ENCODE measurements at places on chromosomes 12 and 14.
A peak's percentile ranks its signal among the peaks of the same experiment; 100 is the strongest.

- no peak for DNase-seq
Measured at GRCh38 chr12:6122201-6122600, 2.3 kb downstream of the VWF start.

DNA sequence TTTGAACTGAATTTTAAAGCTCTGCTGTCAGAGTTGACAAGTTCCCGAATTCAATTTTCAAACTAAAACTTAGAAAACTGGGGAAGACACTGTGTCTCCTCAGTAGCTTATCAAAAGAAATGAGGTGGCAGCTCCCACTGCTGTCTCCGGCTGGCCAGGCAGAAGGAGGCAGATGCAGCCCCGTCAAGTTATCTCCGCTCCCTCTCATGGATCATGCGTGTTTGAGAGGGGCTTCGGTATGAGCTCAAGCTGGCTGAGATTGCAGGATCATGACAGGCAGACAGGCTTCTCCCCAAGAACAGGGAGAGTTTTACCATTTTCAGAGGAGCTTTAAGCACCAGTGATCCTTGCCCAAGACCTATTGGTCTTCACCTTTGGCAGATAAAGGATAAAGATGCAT, 88.8 kb downstream of the NEDD1 start:
- no peak for DNase-seq

DNA sequence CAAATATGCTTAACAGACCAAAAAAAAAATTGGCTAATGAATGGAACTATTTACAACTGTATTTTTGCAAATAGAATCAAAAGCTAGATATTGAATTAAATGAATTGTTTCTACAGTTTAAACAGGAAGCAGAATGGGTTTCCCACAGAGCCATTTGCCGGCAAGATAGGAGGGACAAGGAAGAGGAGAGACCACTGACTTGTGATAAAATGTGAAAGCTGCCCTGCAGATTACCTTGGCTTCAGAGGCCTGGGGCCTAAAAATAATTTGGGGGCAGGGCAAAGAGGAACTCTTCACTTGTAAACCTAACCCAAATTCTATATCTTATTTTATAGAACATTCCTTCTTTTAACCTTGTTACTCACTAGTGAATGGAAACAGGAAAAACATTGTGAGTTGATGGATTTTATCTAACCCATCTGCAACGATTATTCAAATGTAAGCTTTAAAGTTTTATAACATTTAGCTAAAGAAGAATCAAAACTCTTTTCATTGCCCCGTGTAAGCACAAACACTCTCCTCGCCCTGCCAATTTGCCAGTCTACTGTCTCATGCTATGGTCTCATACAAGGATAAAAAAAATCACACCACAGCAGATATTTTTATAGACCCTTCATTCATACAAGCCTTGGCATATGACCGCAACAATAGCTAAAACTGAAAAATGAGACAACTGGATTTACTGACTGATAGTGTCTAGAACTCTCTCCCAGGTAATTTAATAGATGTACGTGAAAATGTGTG, 49.5 kb upstream of the MDM1 start:
- DNase-seq, result no peak

GRCh38 chr14:90562652-90563051, 165.8 kb downstream of the CALM1 start:
- DNase-seq, result no peak

DNA sequence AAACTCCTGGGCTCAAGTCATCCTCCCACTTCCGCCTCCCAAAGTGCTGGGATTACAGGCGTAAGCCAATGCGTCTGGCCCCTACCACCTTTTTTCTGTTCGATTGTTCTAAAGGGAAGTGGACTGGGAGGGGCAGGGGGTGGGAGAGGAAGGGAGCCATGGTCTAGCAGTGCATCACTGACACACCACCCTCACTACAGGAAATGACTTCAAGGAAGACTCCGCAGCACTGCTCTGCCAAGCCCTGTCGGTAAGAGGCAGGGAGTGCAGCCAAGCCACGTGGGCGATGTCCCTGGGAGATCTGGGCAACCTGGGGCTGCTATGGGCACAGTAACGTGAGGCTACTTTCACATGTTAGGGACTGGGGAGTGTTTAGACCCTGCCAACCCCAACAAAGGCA, 18.0 kb downstream of the LRRC74A start:
- peak; percentile 64 for DNase-seq

DNA sequence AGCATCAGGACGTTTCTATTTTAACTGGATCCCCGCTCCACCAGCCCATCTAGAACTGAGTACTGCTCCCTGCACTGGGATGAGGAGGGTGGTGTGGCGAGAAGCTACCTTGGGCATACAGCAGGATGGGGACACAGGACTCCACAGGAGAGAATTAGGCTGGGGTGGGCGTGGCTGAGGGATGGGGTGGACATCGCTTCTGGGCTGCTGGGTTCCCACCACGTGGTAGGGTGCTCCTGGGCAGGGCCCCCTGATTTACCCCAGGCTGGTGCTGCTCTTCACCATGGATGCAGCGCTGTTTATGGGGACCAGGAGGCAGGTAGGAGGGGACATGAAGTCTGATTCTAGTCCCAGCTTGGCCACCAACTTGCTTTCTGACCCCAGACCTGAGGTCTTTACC, 41.9 kb downstream of the VDR start:
- DNase-seq, result no peak

DNA sequence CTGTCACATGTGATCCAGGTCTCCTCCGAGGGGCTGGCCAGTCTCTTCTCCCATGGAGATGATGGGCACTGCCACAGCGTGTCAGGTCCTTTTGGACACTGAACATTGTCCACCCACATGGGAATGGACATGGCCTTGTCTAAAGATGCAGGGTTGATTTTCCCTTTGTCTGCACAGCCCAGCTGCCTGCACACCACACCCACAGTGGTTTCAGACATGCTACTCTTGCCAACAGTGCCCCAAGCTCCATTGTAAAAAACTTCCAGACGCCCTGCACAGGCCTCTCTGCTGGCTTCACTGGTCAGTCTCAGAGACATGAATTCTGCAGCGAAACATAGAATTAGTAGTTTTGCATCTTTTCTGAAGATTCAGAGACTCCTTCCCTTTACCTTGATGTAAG, 18.5 kb downstream of the CD163 start:
- DNase-seq, result no peak

DNA sequence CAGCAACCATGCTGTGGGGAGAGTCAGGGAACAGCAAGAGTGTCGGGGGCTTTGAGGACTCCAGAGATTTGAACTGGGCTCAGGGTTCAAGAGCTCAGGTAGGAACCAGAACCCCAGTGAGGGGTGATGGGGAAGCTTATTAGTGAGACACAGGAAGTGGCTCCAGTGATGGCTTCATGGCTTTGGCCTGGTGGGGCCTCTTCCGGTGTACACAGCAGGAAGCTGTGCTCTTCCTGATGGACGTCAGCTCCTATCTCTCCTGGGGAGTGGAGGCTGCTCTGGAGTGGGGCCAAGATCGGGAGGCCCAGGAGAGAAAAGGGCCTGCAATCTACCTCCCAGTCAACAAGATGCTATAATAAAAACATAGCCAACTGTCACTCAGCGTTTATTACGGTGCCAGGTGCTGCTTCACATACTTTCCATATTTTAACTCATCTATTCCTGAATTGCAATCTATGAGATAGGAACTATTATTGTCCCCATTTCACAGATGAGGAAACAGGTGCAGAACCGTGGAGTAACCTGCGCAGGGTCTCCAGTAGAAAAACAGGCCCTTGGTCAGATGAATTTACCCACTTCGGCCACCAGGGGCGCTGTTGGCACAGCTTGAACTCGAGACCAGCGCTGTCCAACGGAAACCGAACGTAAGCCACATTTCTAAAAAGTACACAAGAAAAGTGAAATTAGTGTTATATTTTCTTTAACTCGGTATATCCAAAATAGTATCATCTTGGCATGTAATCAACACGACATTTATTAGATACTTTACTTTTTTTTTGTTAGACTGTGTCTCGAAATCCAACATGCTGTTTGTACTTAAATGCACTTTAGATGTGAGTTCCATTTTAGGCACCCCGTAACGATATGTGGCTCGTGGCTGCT, 63.6 kb upstream of the DLK1 start:
- DNase-seq, result peak; percentile 62

DNA sequence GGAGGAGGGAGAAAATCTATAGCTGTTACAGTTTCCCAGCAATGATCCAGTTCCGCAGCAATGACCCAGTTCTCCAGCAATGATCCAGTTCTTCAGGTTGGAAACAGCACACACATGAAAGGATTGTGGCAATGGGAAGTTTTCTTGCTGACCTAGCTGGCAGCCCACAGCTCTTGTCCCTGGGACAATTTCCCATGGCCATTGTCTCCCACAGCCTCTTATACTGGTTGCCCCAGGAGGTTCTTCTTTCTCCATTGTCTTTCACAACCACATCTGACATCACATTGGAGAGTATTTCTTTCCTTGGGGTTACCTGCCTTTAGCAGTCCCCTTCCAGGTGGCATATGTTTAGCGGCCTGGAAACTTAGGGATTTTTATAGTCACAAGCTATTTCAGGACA, 209.8 kb upstream of the PLEKHG7 start:
- DNase-seq, result no peak

- no peak for DNase-seq
Measured at GRCh38 chr12:59158066-59158465, 237.8 kb upstream of the LRIG3 start.

- no peak for DNase-seq
Measured at GRCh38 chr14:94581127-94581999, at the start of gene SERPINA5. Gene SERPINA5, plus strand, starts transcription at chr14:94581426. Its CDS starts 5,937 bp downstream, at chr14:94587363.

- peak; percentile 16 for DNase-seq
Measured at GRCh38 chr14:67583711-67584644, 16.1 kb downstream of the PIGH start.

GRCh38 chr14:71753976-71754375, 178.3 kb upstream of the RGS6 start:
- no peak for DNase-seq

GRCh38 chr14:102063808-102064429, 22.9 kb downstream of the HSP90AA1 start:
- DNase-seq, result no peak

- DNase-seq, result peak; percentile 32
Measured at GRCh38 chr14:22737052-22737451, 29.4 kb upstream of the OXA1L start.

DNA sequence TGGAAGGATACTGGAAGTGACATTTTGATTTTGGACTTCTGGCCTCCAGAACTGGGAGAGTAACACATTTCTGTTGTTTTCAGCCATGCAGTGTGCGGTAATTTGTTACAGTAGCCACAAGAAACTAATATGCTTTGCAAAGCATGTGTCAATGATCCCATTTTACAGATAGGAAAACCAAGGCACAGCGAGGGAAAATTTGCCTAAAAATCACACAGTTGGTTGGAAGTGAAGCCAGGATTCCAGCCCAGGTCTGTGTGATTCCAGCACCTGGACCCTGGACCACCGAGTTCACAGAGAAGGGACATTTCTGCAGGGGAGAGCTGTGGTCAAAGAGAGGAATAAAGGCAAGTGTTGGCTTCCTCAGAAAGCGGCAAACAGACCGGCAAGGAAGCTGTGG, 106.7 kb upstream of the MED13L start:
- no peak for DNase-seq

DNA sequence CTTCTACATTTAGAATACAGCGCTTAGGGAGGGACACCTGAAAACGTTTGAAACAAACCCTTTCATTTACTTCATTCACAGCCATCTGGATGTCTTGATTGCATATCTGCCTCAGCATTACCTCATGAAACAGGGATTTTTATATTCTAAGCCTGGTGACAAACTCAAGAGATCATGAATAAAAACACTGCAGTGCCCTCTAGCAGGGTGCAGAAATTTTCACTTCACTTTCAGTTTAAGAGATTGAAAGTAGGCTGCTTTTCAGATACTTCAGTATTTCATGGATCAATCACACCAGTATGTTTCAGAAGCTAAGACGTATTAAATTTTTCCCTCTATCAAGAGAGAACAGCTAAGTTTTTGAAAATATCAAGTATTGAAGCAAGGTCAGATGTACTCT, 467.8 kb downstream of the MDGA2 start:
- DNase-seq, result no peak

DNA sequence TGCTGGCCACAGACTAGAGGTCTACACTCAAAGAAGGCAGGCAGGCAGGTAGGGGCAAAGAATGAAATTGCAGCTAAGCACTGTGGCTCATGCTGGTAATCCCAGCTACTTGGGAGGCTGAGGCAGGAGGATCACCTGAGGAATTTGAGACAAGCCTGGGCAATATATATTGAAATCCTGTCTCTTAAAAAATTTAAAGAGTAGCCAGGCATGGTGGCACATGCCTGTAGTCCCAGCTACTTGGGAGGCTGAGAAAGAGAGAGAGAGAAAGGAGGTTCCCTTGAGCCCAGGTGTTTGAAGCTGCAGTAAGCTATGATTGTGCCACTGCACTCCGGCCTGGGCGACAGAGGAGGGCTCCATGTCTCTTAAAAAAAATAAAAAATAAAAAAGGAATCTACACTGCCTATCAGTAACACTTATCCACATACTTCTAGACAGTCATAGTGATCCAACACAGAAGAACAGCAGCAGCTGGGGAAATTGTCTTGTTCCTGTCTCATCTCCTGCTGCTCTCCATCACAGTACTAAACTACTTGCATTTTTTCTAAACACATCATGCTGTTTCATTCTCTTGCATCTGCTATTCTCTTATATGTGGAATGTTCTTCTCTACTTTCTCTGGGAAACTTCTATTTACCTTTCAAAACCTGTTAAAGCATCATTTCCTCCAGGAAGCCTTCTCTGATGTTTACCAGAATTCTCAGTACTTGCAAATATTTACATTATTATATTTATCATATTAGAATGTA, 57.2 kb downstream of the ATF7 start:
- no peak for DNase-seq

GRCh38 chr12:41193311-41193710, 5.2 kb downstream of the PDZRN4 start:
- no peak for DNase-seq

- no peak for DNase-seq
Measured at GRCh38 chr14:29953501-29953900, 25.9 kb upstream of the PRKD1 start.

DNA sequence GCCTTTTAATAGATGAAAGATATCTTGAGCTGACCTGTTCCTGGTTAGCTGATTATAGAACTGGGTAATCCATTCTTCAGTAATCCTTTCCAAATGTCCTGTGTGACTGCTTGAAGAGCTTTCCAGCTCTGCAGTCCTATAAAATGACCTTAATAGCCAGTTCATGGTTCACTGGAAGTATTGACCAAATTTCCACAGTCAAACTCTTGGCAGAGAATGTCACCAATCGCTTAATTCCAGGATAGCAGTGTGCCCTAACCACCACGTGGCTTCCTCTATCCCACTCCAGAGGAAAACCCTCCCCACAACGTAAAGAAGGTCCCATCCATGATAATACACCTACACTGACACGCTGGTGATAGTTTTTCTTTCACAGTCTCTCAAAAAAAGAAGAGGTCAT, 17.4 kb downstream of the PRKAB1 start:
- no peak for DNase-seq
